ENCODE measurements at places on chromosomes 2 and 18. TPM values are rescaled to one million over a fixed set of nuclear protein-coding genes. Genes with fewer than 3 reads are reported as not detected.

- no peak for DNase-seq
These were observed 171.9 kb downstream of the HRH4 start for GRCh38 chr18:24632158-24632988.

Gene PROKR1
- total RNA-seq: not detected

Gene SLC5A7
- not detected for total RNA-seq

DNA sequence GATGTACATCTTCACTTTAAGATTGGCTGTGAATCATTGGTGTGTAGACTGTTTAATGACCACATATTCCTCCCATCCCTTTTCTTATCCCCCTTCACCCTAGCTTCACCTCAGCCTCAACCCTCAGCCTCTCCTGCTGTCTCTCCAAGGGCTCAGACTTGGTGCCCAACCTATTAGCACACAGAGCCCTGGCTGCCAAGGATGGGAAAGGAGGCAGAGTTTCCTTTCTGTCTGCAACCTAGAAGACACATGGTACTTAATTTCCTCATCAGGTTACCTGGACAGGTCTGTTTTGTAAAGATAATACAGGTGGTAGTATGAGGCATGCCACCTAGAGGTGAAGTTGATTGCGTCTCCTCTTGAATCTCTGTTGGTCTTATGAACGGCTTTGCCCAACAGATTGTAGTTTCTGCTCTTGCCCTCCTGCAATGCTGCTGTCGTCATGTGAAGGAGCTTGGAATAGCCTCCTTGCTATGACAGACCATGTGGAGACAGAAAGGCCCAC, 44.5 kb upstream of the RMND5A start:
- DNase-seq: no peak

Gene SERPINB4
- not detected for total RNA-seq

DNA sequence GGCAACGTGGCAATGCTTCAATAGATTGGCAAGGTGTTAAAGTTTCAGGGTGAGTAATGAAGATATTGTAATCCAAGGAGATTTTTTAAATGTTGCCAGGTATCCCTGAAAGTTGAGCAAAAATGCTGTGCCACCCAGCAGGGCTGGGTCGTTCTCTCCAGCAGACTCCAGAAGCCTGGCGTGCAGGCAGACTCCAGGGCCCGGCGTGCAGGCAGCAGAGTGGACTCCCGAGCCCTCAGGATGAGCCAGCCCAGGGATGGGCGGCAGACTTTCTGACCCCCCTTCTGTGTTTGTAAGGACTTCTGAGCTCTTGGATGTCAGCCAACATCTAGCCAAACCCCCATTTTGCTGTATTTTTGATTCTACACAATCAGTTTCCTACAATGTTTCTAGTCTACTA, 289.1 kb downstream of the ZNF516 start:
- DNase-seq: no peak

DNA sequence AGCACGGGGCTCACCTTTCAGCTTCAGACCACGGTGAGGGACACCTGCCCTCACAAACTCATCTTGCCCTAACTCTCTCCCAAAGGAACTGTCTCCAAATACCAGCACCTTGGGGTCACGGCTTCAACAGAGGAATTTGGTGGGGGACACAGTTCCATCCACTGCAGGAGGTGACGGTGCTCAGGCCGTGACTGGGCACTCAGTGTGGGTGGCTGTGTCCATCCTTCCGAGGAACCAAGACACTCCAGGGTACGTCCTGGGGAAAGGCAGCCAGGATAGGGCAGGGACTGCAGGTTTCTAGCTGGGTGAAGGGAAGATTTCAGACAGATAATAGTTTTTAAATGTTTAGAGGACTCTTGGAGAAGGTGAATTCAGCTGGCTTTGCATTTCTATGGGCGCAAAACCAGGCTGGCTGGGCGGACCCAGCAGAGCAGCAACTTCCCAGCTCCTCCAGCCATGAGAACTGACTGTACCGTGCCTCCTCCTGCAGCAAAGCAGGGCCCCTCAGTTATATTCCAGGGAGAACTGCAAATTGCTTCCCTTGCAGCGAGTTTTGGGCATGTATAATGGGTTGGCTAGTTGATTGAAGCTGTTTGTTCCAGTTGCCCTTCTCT, 23.9 kb upstream of the ALLC start:
- DNase-seq: no peak

- no peak for DNase-seq
These were observed at the start of gene CIB4 for GRCh38 chr2:26640781-26641564. Gene CIB4, minus strand, starts transcription at chr2:26641366. Its CDS starts 52 bp downstream, at chr2:26641314.

Data from uterus (tissue), 4 donors.